Activated CD4-positive, alpha-beta T cell treated with anti-CD3 and anti-CD28 coated beads, Interleukin-2, amount 50 U/mL, for 24 hours (primary cell): ENCODE measurements at places on chromosomes 7 and 10.

DNA sequence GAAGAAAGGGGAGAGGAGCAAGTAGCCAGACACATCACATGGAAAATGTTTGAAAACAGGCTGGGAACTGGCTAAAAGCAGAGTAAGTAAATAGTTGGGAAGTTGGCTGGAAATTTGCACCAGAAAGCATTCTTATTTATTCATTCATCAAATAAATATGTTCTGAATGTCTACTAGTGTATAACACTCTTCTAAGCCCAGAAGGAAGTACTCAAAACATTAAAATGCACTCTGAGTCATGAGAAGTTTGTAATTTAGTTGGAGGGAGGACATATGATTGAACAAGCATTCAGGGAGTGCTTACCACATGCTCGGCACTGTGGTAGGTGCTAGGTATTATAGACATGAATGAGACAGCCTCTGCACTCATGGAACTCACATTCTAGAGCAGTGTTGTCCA, 37.0 kb upstream of the CNNM1 start:
- DNase-seq, result no peak

- DNase-seq, result no peak
These were observed 779 bp downstream of the C1QL3 start for GRCh38 chr10:16520900-16521299.

DNA sequence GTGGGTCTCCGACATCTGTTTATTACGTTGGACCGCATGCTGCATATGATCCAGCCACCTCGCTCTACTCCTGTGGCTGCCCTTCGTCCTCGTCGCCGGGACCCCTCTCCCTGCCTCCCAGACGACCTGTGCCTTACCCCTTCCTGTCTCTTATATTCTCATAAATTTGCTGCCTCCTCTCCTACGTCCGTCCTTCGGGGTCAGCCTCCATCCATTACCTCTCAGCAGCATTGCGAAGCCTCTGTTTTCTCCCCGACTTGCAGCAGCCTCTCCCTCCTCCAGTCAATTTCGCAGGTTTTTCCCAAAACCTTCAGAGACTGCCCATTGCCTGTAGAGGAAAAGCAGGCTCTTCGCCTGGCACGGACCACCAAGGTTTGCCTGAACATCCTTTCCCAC, 39.4 kb upstream of the LEP start:
- DNase-seq, result no peak

DNA sequence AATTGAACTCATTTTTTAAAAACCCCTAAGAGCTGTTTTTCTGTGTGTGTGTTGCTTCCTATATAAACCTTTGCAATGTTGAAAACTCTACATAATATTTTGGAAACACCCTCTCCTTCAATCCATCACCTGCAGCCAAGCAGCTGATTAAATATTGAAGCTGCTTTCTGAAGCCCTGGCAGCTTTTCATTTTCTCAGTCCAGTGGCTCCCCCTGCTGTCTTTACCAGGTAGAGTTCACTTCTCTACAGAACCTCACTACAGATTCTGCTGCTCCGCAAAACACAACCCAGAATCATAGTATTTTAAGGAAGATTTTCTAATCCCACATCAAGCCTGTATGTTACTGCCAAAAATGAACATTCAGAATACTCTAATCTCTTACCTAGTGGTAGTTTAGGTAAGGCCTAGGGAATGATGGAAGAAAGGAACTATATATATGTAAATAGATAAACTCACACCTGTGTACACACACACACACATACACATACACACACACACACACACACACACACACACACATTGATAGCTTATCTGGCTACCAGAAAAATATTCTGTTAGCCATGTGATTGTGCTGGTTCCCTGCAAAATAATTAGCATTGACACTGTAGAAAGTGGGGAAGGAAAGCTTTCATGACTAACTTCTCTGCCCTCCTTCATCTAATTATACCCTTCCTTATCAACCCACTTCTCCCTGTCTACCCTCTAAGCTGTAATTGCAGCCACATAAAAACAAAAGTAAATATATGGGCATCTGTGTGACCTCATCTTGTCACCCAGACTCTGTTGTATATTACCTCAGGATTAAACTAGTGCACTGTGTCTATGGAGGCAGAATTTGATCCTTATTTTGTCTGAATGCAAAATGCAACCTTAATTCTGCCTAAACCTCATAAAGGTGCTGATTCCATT, 229.5 kb upstream of the FZD1 start:
- DNase-seq, result no peak

GRCh38 chr10:11433657-11434056, 177.8 kb downstream of the USP6NL start:
- DNase-seq, result no peak

DNA sequence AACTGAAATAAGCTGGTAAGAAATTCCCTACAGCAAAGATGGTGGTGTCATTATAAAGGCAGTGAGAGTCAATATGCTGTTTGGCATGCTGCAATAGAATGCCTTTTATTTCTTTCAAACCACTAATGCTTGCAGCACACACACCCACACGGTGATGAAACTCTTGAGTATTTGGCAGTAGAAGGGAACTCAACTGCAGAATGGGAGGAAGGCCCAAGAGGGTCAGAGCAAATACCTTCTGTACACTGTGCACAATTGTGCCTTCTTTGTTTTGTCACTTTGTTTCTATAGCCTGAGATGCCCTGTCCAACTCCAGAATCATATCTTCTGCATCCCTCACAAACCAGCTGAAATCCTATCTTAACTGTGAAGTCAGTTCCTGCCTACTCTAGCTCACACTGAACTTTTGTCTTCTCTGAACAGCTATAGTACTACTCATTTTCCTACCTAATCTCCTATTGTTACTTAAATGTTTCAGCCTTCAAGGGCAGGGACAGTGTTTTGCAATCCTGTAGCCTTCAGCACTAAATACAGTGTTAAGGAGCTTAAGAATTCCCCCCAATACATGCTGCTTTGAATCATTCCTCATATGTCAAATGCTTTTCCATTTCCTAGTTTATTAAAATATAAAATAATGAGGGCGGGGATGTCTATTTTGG, 22.2 kb downstream of the MMS19 start:
- no peak for DNase-seq

DNA sequence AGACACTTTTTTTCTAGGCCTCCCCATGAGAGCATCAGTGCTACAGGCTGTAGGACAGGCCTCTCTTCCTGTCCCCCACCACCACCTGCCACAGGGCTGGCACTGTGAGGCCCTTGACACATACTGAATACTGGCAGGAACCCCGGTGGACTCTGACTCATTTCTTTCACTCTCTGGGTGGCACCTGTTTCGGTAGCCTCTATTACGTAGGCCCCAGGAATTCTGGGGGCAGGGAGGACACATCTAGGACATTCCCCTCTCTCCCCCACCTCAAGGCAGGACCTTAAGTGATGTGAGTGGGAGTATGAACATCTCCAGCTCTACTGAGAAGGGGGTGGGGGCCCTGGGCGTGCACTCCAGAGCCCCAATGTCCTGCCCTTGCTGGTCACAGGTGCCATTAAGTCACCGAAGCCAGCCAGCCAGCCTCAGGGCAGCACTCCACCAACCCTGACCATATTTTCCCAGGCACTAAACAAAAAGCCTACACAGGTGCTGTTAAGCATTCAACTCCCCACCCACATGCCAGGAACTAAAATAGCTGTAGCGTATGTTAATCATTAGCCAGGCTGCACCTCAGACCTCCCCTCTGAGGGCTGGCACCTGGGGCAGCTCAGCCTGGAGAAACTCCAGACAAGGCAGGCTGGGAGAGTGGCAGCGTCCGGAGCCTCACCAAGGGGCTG, 8.9 kb downstream of the ANXA11 start:
- DNase-seq, result no peak

- no peak for DNase-seq
These were observed 239.0 kb upstream of the ANKRD30A start for GRCh38 chr10:36886303-36886891.

- DNase-seq, result no peak
These were observed 203.5 kb upstream of the PHF14 start for GRCh38 chr7:10770176-10770575.
